Right forelimb (tissue), 1 donor: ENCODE measurements at places on chromosomes 5 and 9.

GRCh38 chr9:133726401-133727276, 11.5 kb downstream of the SARDH start:
- DNase-seq, result peak; percentile 79

DNA sequence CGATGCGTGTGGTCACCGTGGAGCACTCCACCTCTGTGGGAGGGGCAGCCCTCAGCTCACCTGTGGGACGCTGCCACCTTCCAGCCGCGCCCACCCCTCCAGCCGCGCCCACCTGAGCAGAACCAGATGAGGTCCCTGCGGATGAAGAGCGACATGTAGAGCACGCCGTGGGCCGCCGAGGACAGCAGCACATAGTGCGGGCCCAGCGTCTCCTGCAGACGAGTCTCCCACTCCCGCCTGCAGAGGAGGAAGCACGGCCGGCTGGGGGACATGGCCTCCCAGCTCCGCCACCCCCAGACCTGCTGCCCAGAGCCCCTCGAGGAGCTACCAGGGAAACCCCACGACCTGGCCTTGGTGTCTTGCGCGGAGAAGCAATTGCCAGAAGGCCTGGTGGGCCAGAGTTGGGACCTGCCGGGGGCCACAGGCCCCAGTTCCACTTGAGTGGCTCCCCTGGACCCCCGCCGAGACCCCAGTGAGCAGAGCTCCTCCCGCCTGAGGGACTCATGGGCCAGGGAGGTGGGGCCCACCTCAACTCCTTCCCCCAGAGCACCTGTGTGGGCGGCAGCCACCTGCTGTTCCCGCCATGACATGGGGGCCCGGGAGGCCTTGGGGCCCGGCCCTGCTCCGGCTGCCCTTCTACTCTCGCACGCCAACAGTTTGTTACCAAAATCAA, 6.5 kb downstream of the INPP5E start:
- no peak for DNase-seq

DNA sequence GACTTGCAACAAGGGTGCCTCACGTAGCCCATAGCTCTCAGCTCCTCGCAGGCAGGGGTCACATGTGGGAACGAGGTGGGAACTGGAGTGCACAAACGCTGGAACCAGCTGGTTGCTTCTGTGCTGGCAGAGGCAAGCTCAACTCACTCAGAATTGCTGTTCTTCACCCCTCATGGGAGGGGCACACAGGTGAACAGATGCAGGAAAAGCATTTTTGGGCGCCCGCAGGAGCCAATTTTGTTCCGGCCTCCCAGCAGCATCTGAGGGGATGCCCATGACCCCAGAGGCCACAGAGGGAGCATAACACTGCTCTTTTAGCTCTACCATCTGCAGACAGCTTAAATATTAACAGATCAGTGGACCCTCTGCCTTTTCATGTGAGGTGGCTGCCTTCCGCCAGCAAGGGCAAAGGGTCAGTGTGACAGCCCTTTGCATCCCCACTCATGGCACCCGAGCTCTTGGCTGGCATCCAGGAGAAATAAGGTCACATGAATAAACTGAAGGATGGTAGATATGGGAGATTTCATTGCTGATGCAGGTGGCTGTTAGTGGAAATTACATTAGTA, 196.2 kb downstream of the SLCO4C1 start:
- DNase-seq, result no peak

DNA sequence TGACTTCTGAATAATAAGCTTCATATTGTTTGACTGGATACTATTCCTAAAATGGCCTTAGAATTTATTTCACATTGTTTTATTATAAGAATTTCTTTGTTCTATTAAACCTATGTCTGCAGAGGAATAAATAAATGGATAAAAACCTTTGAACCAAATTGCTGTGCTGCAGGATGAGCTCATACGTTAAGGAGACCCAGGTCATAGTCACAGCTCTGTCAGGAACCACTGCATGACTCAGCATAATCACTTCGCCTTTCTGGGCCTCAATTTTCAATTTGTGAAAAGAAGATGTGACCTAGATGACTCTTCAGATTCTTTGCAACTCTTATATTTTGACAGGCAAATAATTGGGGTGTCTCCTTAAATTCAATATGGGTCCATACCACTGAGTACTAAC, 36.7 kb upstream of the HMHB1 start:
- DNase-seq, result no peak

- no peak for DNase-seq
Observed at GRCh38 chr5:31894141-31894540, 255.2 kb downstream of the PDZD2 start.

DNA sequence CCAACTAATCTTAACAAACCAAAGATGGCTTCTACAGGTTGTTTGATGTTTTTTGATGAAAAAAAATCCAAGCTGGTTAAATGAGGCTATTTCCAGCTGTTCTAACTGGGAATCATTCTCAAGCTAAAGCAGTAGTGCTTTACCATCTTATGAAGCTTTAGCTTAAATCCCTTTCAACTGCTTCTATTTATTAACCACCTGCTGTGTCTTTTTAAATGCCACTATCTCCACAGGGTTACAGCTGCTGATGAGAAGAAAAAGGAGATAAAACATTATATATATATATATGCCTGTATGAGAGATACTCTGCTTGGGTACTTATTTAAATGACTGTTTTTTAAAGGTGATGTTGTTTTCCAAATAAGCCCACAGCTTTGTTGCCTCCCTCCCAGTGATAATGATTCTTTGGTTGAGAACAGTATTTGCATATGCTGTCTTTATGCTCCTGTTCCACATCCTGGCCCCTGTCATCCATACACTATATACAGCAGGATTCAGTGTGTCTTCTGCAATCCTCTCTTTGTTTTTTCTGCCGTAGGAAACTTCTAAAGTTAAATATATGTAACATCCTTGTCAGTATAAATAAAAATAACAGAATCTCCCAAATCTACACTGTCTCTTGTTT, 164.0 kb downstream of the PAM start:
- DNase-seq, result no peak

DNA sequence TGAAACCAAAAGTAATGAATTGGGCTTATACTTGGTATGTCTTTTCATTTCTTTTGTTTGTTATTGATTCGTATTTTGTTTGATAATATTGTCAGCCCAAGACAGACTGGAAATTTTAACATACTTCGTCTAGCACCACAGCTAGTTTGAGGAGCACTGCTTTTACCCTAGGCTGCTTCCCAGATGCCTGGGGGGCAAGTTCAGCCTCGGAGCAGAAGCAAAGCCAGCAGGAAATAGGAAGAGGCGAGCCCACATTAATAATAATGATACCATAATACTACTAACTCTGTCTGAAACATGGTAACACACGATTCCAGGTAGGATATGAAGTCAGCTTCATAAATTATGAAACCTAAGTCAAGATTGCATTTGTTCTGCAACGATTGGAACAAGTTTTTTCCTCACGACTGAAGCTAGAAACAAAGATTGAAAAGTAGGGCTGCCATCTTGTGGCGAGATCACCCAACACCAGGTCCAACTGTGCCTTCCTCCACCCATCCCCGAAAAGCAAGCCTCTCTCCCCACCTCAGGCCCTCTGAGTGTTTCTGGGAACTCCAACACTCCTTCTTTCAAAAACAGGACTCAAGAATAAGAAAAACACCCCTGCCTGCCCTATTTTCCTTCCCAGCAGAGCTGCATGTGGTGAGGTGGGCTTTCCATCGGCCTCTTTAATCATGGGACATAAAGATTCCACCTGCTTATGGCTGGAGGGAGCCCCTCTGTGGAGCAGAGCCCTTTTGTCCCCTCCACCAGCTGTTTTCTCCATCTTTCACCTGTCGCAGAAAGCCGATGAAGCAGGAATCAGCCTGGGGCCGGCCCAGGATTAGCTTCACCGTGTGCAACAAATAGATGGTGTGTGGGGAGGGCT, 236.4 kb downstream of the CAAP1 start:
- DNase-seq, result peak; percentile 60

DNA sequence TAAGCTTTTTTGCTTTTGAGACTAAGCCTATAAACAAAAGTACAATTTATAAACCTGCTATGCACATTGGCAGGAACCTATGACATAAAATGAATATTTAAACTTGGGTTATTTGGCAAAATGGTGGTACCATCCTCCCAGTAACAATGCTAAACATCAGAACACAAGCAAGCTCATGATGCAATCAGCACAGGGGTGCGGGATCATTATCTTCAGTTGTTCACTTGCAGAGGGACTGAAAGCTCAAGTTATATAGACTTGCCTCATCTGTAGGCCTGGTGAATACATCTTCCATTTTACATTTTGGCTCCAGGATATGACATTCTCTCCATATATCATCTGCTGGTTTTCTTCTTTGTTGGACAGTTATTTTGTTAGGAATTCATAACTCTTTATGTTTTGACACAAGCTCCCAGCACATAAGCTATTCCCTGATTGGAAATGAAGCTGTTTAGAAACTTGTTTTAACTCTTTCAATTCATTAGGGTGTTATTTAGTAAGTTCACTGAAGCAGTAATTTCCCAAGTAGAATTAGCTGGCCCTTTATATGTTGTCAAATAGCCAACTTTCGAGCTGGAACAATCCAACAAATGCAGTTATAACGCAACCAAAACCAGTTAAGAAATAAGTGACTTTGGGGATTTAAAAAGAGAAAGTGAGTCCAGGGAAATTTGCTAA, 124.7 kb upstream of the LIFR start:
- no peak for DNase-seq

DNA sequence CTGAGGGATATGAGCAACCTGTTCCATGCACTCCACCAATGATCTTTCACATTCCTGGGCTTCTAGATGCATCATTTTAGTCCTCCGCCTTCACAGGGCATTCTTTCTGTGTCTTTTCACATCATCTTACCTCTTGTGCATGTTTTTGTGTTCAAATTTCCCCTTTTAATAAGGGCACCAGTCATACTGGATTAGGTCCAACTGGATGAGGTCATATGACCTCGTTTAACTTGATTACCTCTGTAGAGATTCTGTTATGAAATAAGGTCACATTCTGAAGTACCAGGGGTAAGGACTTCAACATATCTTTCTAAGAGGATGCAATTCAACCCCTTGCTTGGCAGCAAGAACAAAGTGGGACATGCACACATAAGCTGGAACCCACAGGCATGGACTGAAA, 335.3 kb upstream of the TLE4 start:
- DNase-seq, result no peak

DNA sequence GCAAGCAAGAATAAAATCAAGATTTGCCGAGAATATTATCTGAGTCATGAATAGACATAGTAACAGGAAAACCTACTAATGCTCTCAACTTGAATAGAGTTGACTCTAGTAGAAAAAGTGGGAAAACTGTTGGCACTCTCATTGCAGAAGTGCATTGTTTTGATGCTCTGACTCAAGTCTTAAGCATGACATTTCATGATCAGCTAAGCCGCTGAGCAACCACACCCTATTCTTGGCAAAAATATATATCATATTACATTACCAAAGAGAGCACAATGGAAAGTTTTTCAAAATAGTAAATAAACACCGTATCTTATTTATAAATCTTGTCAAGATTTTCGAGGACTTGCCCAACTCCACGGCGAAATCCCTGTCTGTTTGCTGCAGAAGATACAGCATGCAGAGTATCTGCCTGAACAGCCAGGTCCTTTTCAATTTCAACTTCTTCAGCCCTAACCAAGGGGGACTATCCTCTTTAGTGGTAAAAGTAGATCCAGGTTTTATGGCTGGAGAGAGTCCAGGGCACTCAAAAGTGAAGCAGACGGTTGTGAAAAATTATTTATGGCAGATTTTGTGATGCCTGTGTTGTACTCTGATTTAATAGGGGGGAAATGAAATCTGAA, 13.9 kb upstream of the ADAMTSL1 start:
- no peak for DNase-seq

- DNase-seq, result no peak
Observed at GRCh38 chr9:91246846-91247245, 114.9 kb downstream of the AUH start.

GRCh38 chr5:89399548-89399947, 516.6 kb upstream of the MEF2C start:
- DNase-seq, result no peak
